Karpas-422 (cell line): ENCODE measurements at places on chromosomes 2 and 18.

GRCh38 chr2:39264733-39265132, 21.0 kb upstream of the CDKL4 start:
- DNase-seq: peak; percentile 83

DNA sequence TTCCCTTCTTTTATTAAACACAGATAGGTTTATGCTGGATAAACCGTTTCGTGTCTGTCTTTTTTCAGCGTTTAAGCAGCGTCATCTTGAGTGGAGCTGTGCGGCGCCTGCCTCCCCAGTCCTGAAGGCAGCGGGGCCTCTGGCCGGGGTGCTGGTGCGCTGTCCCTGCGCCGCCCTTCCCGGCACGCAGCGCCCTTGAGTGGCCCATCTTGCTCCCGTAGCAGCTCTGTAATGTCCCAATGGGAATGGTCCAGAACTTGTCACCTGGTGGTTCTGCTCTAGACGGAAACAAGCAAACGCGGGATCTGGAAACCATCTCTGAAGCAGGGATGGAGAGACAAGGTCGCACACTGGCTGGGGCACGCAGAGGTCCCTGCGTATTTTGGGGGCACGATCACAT, 24.5 kb downstream of the PRELID3A start:
- DNase-seq: no peak

DNA sequence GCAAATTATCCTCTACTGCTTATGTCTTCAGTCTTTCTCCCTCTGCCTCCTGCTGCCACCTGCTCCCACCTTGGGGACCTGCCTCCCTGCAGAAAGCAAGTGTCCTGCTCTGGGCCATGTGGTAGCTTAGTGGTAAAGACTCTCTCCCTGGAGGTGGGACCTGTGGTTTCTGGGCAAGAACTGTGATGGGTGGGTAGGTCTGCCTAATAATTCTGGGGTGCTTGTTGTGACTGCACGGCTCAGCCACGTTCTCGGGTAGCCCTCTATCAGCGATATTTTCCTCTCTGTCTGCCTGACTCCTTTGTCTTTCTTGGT, 16.4 kb upstream of the CD28 start:
- DNase-seq: peak; percentile 46

- no peak for DNase-seq
Observed at GRCh38 chr2:3440477-3440876, 61.0 kb downstream of the TRAPPC12 start.

DNA sequence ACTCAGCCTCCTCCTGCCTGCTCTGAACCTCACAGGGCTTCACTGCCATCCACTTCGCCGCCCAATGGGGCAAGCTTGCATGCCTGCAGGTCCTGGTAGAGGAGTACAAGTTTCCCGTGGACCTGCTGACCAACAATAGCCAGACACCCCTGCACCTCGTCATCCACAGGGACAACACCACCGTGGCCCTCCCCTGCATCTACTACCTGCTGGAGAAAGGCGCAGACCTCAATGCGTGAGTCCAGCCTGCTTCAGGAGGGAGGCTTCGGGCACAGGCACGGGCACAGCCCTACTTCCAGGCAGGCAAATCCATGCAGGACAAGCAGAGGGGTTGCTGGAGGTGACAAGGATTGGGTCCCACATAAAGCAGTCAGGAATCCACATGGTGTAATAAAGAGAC, 1.2 kb downstream of the ANKRD53 start:
- DNase-seq: no peak

DNA sequence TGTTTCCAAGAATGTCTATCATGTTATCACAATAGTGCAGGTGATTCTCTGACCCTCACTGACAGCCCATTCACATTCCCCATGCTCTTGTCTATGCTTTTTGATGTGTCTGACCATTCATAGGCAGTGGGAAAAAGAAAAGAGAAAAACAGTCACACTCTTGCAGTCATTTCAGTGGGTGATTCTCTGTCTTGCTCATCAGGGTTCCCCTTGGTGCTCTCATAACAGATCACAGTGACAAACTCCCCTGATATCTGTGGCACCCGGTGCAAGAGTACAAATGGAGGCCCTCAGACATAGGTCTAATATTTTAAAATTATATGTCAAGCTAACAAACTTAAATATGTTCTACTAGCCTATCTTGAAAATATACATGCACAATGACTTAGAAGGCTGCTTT, 72.7 kb upstream of the PPP1CB start:
- no peak for DNase-seq

DNA sequence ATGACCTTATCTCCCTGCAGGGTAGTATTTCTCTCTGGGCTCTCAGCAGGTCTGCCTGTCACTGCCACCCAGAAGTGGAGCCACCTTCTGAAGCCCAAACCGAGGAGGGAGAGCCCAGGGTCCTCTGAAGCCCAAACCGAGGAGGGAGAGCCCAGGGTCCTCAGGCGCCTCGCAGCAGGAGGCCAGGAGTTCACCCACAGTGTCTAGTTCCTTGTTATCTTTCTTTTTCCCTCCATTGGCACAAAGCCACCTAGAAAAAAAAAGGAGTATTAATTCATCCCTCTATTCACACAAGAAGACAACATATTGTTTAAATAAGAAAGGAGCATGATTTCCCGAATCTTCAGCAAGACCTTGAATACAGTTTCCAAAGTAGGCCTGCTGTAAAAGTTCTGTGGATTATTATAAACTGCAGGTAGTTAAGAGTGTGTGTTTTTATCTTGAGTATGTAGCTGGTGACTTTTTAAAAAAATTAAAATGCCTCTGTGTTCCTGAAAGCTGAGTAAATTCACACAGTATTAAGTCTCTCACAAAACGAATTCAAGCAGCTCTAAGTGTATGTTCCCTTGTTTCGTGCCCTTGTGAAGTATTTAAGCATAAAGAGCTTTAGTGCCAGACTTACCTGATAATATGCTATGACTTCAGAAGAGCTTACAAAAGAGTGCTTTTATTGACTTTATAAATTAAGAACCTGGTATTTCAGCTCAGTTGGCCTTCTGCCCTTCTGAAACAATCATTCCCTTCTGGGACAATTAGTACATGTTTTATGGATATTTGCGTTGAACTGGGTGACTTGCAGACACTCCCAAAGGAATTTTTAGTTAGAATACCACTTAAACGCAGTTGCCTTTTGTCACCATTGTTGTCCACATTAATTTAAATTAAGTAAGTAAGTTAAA, 11.7 kb upstream of the GRHL1 start:
- no peak for DNase-seq

GRCh38 chr2:95043300-95044093, 18.0 kb downstream of the MAL start:
- no peak for DNase-seq

DNA sequence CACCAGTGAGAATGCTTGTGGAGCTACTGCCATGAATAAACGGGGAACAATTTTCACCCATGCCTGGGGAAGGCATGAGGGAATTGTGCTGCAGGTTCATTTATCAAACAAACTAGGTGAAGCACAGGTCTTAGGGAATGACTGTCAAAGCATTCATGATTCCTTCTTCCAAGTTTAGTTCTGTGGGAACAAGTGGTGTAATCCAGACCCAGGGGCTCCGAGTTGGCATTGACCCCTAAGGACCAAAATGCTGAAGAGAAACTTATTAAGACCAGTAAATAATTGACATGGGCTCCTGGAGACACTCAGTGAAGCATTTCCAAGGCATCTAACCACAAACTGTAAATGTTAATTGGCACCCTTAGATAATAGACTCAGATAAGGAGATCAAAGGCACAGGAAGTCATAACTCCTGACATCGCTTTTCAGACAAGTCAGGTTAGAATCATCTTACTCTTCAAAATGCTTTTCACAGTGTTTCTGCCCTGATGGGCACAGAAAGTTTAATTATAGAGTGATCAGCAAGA, 96.9 kb downstream of the SPP2 start:
- no peak for DNase-seq

- no peak for DNase-seq
Observed at GRCh38 chr2:5674026-5674340, 18.2 kb upstream of the SOX11 start.

DNA sequence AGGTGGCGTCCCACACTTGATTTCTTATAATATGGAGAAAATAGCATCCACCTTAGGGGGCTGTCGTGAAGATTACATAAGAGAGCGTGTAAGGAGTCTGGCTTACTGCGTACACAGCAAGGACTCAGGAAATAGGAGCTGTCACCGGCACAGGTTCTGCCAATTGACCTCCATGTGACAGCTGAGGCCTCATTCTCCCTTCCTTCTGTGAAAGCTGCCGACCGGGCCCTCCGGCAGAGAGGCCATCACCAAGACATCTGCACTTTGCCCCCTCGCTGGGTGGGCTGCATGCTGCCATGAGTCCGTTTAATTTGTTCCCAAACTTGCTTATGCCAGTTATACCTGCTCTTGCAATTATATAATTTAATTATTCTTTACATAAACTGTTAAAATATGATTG, 27.7 kb downstream of the HS1BP3 start:
- no peak for DNase-seq

GRCh38 chr18:9426753-9427152, 48.6 kb upstream of the RALBP1 start:
- DNase-seq: no peak

GRCh38 chr2:120958623-120959366, 223.1 kb downstream of the GLI2 start:
- peak; percentile 57 for DNase-seq

DNA sequence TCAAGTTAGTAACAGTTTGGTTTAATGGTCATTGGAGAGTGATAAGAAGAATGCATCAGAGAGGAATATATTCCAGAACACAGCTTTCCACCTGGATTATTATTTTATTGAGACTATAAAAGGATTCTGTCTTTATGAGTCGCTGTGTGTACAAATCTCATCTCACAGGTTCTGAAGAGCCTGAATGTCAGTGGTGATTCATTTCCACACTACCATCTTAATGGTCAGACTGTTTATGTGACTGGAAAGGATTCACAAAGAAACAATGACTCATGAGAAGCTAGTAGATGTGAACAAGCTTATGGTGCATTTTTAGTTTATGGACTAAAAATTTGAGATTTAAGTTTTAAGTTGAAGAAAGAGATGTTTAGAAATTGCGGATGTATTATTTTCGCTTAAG, 685.4 kb upstream of the NRXN1 start:
- no peak for DNase-seq

- no peak for DNase-seq
Observed at GRCh38 chr2:189258616-189259365, 79.2 kb upstream of the COL5A2 start.

GRCh38 chr2:10922307-10923007, 10.7 kb downstream of the KCNF1 start:
- no peak for DNase-seq

- DNase-seq: no peak
Observed at GRCh38 chr2:105056245-105056644, 18.4 kb downstream of the MRPS9 start.

DNA sequence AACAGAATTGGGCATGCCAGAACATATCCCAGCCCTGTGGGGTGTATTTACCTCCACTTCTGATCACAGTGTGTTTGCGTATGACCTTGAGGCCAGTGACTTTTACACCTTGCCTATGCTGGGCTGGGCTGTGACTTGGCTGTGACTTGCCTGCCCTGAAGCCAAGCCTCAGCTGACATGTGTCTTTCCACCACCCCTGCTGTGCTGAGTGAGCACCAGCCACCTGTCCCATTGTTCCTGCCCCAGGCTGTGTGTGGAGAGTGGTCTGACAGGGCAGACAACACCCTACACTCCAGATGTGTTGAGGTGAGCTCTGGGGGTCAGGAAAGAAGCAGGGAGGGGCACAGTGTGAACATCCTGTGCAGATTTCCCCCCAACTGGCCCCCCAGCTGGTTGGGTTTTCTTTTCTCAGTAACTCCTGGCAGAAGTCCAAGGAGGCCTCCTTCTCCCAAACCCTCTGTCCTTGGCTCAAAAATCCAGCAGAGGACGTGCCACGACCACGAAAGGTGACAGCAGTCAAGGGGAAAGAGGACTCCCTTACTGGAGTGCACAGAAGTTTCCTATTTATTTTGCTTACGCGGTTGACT, 5.1 kb upstream of the STEAP3 start:
- DNase-seq: peak; percentile 50

GRCh38 chr18:39724652-39725051, 2159.1 kb upstream of the CELF4 start:
- no peak for DNase-seq

GRCh38 chr2:110100480-110100879, 15.1 kb downstream of the MALL start:
- no peak for DNase-seq

- no peak for DNase-seq
Observed at GRCh38 chr2:157466764-157467163, 22.9 kb upstream of the CYTIP start.

GRCh38 chr18:45690975-45691815, 32.8 kb upstream of the SLC14A1 start:
- DNase-seq: peak; percentile 90

DNA sequence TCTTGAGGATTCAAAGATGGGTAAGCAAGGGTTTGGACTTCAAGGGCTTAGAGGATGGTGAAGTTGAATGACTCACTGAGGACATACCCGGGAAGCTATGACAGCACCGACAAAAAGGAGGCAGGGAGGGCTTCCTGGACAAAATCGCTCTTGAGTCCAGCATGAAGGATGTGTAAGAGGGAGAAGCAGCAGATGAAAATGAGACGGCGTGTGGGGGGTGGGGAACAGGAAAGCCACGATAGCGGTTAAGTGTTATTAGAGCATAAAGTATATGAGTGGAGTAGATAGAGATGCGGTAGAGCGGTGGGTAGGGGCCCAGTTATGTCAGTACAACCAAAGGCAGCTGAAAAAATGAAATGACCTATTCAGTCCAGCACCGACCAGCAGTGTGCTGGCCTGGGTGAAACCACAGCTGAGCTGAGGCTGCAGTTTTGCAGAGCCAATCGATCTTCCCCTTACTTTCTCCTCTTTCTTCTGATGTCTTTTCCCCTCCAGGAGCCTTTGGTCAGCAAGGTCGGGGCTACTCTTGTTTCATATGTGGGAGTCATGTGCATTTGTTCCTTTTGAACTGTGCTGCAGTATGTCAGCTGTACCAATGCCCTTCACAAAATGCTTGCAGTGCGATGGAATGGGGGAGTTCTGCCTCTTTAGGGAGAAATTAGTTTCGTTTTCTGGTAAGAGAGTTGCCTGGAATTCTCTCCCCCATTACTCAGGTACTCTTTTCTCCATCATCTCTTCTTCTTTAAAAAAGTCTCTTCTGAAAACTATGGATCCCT, 2.0 kb upstream of the THUMPD2 start:
- DNase-seq: no peak

- DNase-seq: no peak
Observed at GRCh38 chr2:106816974-106817373, 69.0 kb downstream of the ST6GAL2 start.

DNA sequence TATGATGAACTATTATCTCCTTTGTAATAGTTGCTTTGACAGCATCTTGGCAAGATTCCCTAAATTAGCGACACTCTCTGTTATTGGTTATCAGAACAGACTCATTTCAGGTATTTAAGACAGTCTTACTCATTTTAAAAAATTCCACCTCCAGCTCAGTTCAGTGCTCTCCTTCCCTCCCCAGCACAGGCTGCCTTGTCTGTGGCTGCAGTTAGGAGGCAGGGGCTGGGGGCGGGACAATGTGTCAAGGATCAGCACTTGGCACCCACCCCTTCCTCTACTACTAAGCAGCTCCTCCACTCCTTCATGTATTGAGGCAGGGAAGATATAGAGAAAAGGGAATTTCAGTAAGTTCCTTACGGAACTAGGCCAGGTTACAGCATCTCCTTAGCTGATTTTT, 85.0 kb downstream of the VSNL1 start:
- no peak for DNase-seq

GRCh38 chr2:219344751-219345430, 12.3 kb upstream of the RESP18 start:
- no peak for DNase-seq
